ENCODE measurements at places on chromosomes 2 and 18. TPM values are rescaled to one million over a fixed set of nuclear protein-coding genes. Genes with fewer than 3 reads are reported as not detected.

Gene SATB2
- 20.8 TPM for total RNA-seq

DNA sequence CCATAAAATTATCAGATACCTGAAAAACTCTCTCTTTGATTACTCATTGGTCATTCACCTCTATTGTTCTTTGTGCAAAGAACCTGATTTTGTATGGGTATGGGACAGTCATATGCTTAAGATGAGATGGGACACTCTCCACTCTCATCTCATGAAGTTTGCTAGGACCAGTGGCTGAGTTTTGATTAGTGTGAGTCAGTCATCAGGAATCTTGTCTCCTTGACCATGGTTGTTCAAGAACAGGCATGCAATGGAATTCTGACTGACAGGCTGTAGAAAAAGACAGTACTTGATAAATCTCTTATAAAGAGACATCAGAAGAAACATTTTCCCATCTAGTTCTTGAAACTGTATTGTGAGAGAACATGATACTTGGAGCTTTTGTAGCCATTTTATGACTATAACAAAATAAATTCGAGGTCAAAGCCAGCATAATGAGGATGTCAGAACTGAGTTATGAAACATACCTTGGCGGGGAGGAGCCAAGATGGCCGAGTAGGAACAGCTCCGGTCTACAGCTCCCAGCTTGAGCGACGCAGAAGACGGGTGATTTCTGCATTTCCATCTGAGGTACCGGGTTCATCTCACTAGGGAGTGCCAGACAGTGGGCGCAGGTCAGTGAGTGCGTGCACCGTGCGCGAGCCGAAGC lies 367.0 kb downstream of the NR4A2 start:
- H3K36me3 ChIP-seq = no peaks in the 10 kb centered on the region
- peaks cover 5% of the 10 kb centered on the region for H3K4me1 ChIP-seq
- H3K27me3 ChIP-seq = no peaks in the 10 kb centered on the region

- peaks cover 51% of the 10 kb centered on the region for H3K27me3 ChIP-seq
- H3K36me3 ChIP-seq = no peaks in the 10 kb centered on the region
- H3K4me3 ChIP-seq = peak overlapping the region; percentile 71
- H3K4me1 ChIP-seq = peaks cover 4% of the 10 kb centered on the region
- H3K27ac ChIP-seq = no peak overlapping the region
Measured at GRCh38 chr2:118845522-118846441, 1.7 kb downstream of the EN1 start.

Gene NLRC4
- not detected for total RNA-seq

Gene KRCC1
- total RNA-seq = 8.0 TPM

Gene CXCR1
- total RNA-seq = not detected

GRCh38 chr2:29061176-29061575 lies 13.1 kb downstream of the PCARE start:
- H3K27me3 ChIP-seq = peaks cover 5% of the 10 kb centered on the region
- peaks cover 8% of the 10 kb centered on the region for H3K4me1 ChIP-seq
- no peak for DNase-seq

- H3K27me3 ChIP-seq = peaks cover 2% of the 10 kb centered on the region
- no peak for DNase-seq
- no peaks in the 10 kb centered on the region for H3K4me1 ChIP-seq
Measured at GRCh38 chr2:62147610-62148301, 48.2 kb upstream of the B3GNT2 start.

Gene LANCL1
- total RNA-seq = 72.4 TPM

DNA sequence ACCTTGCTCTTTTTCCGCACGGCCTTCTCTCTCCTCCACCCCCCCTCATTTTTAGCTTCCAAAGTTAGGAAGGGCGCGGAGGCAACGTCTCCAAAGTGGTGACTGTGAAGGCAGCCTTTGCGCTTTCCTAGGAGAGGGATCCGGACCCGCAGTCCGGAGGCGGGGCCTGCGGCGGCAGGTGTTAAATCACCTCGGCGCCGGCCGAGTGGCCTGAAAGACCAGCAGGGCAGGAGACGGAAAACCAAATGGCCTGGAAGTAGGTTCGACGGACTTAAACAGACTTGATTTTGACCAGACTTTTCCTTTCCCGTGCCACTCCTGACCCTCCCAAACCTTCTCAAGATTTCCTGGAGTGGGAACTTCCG lies 615 bp downstream of the GORASP2 start:
- H3K27ac ChIP-seq = peak overlapping the region; percentile 28
- peaks cover 3% of the 10 kb centered on the region for H3K36me3 ChIP-seq
- H3K4me3 ChIP-seq = peak overlapping the region; percentile 94
- DNase-seq = peak; percentile 56
- H3K27me3 ChIP-seq = peaks cover 3% of the 10 kb centered on the region

Gene SYT4
- 232 TPM for total RNA-seq

- H3K4me1 ChIP-seq = no peaks in the 10 kb centered on the region
- no peaks in the 10 kb centered on the region for H3K27me3 ChIP-seq
- no peak for DNase-seq
- no peak overlapping the region for H3K4me3 ChIP-seq
Measured at GRCh38 chr2:36902385-36903120, 63.8 kb downstream of the STRN start.

Gene NEB
- 0.59 TPM for total RNA-seq

DNA sequence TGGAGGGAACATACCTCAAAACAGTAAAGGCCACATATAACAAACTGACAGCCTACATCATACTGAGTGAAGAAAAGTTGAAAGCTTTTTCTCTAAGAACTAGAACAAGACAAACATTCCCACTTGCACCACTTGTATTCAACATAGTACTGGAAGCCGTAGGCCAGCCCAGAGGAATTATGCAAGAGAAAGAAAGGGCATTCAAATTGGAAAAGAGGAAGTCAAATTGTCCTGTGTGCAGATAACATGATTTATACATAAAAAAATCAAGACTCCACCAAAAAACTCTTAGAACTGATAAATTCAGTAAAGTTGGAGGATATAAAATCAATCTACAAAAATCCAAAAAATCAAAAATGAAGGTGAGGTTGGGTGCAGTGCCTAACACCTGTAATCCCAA lies 8.0 kb upstream of the KDM3A start:
- H3K36me3 ChIP-seq = peaks cover 27% of the 10 kb centered on the region
- no peak for DNase-seq

- no peak overlapping the region for H3K27ac ChIP-seq
- H3K4me1 ChIP-seq = no peaks in the 10 kb centered on the region
- no peaks in the 10 kb centered on the region for H3K27me3 ChIP-seq
- H3K4me3 ChIP-seq = no peak overlapping the region
- peaks cover 2% of the 10 kb centered on the region for H3K36me3 ChIP-seq
Measured at GRCh38 chr2:63562751-63563150, 25.5 kb downstream of the WDPCP start.

Gene PLA2R1
- 0.34 TPM for total RNA-seq

Gene PDCL3
- 24.9 TPM for total RNA-seq

DNA sequence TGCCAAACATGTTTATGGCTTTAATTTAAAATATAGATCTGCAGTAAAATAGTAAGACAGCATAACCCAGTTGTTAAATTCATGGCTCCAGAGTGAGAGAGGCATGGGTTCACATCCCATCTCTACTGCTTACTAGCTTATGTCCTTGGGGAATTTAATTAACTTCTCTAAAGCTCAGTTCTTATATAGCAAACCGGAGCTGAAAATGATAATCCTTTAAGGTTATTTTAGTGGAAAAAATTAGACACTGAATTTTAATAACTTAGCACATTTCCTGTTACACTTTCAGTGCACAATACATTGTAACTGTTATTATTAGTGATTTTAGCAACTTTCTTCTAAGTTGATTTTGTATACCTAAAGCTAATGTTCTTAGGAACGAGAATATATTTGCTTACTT lies 14.8 kb downstream of the SCN9A start:
- H3K36me3 ChIP-seq = no peaks in the 10 kb centered on the region
- no peaks in the 10 kb centered on the region for H3K27me3 ChIP-seq
- DNase-seq = no peak
- H3K27ac ChIP-seq = no peak overlapping the region
- H3K4me1 ChIP-seq = peaks cover 6% of the 10 kb centered on the region

DNA sequence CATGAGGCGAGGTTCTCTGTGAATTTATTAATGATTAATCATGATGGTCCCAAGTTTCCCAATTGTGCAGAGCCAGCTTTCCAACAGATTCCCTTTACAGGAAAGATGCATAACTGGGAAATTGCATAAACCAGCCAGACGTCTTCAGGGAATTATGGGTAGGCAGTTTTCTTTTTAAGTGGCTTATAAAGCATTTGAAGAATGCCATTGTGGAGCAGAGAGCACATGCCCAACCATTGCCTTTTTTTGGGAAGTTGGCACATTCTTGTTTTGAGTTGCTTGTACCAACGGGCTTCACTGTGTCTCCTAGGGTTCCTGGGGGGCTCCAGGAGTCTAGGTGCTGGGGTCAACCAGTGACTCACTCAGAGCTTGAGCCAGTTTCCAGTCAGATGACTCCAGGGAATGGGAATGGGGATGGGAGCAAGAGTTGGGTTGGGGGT lies 231.7 kb upstream of the FOSL2 start:
- no peak overlapping the region for H3K4me3 ChIP-seq
- H3K27me3 ChIP-seq = no peaks in the 10 kb centered on the region
- peaks cover 3% of the 10 kb centered on the region for H3K4me1 ChIP-seq
- no peak overlapping the region for H3K27ac ChIP-seq
- H3K36me3 ChIP-seq = no peaks in the 10 kb centered on the region

Gene SERPINB13
- total RNA-seq = not detected

Data from glutamatergic neuron (in vitro differentiated cells).